Fibroblast of the aortic adventitia (primary cell): ENCODE measurements at places on chromosomes 12 and 14.

DNA sequence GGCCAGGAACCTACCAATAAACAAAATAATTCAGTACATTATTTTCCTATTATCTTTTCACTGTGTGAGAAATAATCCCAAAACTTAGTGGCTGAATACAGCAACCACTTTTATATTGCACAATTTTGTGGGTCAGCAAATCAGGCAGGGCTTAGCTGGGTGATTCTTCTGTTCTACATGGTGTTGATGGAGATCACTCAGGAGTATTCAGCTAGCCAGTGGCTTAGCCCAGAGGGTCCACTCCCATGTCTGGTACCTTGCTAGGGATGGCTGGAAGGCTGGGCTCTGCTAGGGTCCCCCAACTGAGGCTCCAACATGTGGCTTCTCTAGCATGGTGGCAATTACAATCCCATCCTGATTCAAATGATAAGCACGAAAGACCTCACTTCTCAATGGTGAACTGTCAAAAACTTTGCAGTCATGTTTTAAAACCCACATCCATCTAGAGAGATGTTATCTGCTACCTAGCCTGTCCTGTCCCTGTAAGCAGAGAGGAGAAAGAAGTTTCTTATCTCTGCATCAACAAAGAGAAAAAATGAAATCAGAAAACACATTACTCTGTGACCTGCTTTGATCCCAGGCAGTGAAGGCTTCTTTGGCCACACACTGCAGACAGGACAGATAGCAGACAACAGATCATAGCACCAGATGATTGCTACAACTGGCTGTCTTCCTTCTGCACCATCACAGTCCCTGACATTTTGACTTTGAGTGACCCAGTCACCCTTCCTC, 51.0 kb upstream of the MYL2 start:
- DNase-seq: no peak

- DNase-seq: no peak
These were observed 157.9 kb upstream of the GRIP1 start for GRCh38 chr12:66836623-66837310.

- no peak for DNase-seq
These were observed 370.2 kb downstream of the ADGRD1 start for GRCh38 chr12:131323879-131324278.

- DNase-seq: no peak
These were observed 165.4 kb upstream of the TMEM260 start for GRCh38 chr14:56414236-56414635.

- no peak for DNase-seq
These were observed 141.8 kb downstream of the GRIN2B start for GRCh38 chr12:13839365-13840336.

DNA sequence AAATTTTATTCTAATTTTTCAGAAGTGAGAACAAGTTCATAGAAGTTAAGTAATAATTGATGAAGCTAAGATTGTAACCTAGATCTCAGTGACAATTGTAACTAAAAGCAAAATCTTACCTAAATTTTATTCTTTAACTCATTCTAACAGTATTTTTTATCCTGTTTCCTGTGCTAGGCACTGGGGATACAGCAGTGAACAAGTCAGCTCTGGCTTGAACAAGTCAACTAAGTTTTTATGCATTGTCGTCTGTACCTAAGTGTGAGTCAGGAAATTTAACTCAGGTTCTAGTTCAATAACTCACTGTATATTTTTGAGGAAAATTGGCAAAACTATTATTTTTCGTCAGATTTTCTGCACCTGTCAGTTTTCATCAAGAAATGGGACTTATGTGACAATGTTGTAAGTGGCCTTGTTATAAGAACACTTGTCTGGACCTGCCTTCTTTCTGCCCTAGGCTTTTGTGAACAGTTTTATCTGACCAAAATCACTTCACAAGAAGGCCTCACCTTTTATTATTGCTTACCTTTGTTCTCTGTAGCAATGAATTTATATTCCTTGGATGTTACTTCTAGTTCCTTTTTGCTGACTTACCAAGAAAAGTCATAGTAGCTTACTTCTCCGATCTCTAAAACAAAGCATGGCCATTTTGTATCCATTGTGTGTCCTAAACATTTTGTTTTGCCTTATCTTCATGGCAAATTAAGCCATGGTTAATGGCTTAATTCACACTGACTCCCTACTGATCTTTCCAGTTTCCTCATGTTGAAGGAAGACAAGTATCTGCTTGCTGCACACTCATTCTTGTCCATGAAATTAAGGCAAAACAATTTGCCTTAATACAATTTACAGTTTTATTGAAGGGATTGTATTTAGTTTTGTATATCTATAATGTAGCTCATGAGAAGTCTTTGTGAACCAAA, 2.7 kb downstream of the TMTC3 start:
- DNase-seq: no peak
